Hematopoietic multipotent progenitor cell treated with erythropoietin and hydrocortisone succinate and interleukin-3 and kit ligand, for 4 days (in vitro differentiated cells): ENCODE measurements at places on chromosomes 2 and 18.

DNA sequence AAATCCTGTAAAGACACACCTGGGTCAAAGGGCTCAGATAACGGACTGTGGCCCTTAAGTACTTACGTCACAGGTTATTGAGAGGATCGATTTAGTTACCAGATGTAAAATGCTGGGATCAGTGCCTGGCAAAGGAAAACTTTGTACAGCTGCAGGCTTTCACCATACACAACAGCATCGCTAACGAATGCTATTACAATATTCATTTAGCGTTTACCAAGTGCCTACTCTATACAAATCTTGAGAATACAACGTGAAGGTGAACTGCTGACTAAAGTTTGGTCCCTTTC lies 619 bp upstream of the MSH6 start:
- DNase-seq, result no peak

- no peak for DNase-seq
These were observed 58.2 kb upstream of the PKDCC start for GRCh38 chr2:41989501-41990180.

DNA sequence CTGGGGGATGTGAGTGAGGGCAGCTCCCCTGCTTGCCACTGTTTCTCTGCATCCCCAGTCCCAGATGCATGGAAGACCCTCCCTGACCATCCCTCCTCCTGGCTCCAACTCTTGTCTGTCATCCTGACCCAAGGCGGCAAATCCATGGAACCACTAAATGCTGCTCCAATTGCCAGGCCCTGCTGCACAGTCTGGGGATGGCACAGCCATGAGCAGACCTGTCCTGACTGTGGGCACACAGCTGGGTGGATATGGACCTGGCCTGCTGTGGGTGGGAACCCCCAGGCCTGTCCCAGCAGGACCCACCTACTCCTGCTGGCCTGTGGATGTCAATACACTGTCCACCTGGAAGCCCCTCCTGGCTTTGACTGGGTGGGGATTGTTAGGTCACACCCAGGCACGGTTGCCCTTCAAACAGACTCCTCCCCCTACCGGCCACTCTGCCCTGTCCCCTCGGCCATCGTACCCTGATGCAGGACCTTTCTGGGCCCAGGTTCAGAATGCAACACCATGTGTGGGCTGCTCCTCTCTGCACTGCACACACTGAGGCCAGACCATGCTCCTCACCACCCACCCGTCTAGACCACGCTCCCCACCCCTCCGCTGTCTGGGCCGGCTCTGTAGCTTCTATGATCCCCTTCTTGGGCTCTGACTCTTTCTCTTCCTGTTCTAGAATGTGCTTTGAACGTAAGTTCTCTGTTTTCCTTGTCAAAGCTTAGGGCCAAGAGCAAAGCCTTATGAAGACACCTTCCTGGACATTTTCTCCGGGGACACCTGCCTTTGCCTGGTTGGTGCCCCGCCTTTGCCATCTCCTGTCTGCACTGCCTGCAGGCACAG lies 57.9 kb downstream of the INPP5D start:
- DNase-seq, result no peak

GRCh38 chr2:31983762-31984467 lies 26.9 kb downstream of the MEMO1 start:
- no peak for DNase-seq

GRCh38 chr2:64908406-64908805 lies 80.8 kb upstream of the SLC1A4 start:
- no peak for DNase-seq

- no peak for DNase-seq
These were observed 27.8 kb downstream of the KLHL23 start for GRCh38 chr2:169761251-169761969.

- peak; percentile 90 for DNase-seq
These were observed 48.3 kb downstream of the ZFP36L2 start for GRCh38 chr2:43178055-43178598.

DNA sequence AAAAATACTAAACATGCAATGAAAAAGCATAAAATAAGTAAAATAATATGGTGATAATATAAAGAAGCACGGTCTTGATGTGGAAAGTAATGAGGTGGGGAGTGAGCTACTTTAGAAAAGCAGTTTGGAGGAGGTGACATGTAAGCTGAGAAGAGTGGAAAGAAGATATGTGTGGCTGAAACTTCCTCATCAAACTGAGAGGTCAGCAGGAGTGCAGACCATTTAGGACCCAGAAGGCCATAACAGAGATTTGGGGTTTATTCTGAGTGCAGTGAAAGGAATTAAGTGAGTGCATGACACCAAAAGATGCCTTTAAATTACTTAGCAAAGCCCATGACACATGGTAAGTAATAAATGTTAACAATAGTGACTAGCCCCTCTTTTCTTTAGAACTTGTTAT lies 24.4 kb upstream of the TMEM182 start:
- DNase-seq, result no peak

DNA sequence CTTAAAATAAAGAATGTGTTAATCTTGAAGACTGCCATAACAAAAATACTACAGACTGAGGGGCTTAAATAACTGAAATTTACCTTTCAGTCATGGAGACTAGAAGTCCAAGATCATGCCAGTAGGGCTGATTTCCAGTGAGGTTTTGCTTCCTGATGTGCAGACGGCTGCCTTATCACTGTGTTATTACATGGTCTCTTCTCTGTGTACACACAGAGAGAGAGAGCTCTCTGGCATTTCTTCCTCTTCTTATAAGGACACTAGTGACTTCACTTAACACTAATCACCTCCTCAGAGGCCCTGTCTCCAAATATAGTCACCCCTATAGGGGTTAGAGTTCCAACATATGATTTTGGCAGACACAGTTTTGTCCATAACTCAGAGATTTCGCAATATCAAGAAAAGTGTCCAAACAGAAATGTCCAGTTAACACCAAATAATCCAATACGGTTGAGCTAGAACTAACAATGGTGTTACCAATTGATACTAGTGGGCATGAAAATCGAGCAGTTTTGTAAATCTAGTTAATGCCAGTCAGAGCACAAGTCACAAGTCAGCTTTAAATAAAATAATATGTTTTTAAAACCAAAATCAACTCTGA lies 399.8 kb downstream of the ADCYAP1 start:
- DNase-seq, result no peak

DNA sequence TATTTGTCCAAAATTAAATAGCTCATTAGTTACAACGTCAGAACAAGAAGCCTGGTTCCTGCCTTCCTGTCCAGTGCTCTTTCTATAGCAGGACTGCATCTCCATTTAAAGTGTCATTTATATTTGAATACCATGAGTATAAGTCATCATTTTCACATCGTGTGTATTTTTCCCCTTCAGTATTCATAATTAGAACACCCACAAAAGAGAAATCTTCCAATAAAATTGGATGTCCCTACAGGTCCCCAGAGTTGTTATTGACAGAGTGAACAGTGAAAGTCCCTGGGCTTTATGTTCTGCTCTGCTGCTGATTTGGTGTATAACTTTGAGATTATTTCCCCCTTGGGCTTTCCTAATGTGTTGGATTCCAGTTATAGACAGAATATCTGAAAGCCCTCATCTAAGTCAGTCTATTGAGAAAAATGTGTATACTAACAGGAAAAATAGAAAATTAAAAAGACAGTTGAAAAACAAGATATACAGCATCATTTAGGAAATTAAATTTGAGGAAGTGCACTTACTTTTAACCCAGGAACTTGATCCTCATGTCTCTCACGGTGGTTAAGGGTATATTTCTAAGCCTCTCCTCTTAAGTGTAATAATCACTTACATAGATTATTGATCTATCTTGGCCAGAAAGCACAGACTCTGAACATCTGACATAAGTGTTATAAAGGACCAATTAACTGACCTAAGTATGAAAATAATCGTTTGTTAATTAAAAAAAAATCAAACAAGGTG lies 15.2 kb upstream of the REV1 start:
- no peak for DNase-seq

DNA sequence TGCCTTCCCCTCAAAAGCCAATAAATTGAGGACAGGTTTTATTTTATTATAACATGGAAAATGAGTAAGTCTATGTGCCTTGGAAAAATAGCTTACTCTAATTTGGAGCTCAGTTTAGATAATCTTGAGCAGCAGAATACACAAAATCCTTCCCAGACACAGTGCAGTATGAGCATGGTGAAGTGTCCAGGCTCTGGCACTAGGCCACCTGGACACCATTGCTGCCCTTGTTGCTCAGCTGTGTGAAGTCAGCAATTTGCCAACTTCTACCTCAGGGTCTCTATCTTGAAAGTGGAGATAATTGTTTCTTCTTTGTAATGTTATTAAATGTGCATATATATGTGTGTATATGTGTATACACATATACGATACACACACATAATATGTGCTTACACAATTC lies 104.9 kb upstream of the CAVIN2 start:
- no peak for DNase-seq

- DNase-seq, result no peak
These were observed 378.0 kb downstream of the GRB14 start for GRCh38 chr2:164243315-164243714.

DNA sequence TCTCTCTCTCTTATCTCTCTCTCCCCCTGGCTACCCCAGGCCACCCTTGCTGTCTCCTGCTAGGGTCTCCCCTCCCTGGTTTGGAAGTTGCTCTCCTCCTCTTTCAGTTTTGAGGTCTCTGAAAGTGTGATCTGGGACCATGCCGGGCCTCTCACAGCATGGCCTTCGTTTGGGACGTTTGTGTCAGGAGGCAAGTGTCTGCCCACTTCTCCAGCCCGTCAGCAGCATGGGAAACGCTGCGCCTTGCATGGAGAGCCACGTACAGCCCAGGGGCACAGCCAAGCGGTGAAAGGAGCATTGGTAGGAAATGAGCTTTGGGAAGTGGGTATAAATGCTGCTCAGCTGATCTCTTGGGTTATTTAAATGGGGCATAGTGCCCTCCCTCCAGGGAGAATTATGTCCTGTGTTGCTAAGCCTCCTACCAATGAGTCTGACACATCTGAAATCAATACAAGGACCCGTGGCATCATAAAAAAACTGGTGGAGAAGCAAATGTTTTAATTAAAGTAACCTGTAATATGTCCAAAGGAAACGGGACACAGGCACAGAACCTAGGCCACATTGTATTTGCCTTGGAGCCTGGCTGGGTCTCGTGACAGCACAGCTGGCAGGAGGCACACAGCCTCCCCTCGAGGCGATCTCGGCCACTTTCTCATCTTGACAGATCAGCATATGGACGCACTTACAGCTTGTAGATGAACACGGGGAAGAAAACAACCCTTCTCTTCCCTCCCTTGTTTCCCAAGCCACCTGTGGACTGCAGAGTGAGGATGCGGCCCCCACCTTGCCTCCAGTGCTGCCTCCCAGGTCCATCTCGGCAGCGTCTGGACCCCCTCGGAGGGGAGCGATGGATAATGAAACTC lies 72.7 kb downstream of the SH3RF3 start:
- DNase-seq, result no peak

- DNase-seq, result no peak
These were observed 186.4 kb downstream of the TNS1 start for GRCh38 chr2:217816396-217816869.

- DNase-seq, result peak; percentile 48
These were observed 16.1 kb downstream of the CEBPZ start for GRCh38 chr2:37215250-37215649.

DNA sequence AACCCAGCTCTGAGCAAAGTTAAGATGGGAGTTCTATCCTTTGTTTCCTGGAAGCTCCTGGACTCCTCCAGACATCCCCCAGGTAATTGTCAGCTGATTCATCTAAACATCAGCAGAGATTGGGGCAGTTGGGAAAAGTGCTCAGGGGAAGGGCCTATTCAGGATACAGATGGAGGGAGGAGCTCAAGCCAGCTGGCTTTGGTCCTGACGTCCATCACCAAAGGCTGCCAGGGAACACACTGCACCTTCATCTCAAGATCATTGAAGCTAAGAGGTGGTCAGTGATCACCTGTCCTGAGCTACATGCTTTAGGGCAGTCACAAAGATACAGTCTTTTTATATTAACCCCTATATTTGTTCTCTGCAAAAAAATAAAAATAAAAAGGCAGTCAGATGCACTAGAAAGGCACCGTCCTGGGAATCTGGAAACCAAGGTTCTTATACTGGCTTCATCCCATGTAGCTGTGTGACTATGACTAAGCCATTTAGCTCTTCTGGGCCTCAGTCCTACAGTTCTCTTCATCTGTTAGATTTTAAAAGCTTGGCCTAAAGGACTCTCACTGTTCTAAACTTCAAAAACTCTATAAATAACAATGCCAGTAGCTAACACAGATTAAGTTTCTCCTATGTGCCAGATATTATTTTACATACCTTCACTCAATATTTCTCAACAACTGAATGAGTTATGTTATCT lies 446.5 kb downstream of the BCL11A start:
- no peak for DNase-seq

DNA sequence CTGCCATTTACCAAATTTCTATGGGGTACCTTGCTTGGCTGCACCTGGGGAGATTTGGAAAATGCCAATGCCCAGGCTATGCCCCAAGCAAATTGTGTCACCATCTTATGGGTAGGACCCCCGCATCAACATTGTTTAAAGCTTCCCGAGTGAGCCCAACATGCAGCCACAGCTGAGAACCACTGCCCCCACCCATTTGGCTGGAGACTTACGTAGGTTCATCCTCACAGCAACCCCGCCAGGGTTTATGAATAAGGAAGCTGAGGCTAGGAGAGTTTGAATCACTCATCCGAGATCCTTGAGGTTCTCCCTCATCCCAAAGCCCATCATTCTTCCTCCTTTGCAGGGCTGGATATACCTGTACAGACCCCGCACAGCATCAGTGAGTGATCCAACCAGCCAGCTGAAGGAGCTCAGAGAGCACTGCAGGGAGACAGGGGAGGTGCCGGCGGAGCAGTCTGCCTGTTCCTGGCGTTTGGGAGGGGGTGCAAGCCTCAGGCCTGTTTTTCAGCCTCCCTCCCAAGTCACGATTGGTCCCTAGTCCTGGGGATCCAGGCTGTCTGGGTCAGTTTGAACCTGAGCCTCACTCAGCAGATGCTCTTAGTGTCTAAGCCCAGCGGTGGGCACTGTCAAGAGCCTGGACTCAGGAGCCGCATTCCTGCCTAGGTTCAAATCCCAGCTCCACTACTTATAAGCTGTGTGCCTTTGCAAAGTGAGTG lies 164.9 kb downstream of the SMAD7 start:
- no peak for DNase-seq

GRCh38 chr2:241358470-241358869 lies 2.4 kb downstream of the FARP2 start:
- peak; percentile 55 for DNase-seq

DNA sequence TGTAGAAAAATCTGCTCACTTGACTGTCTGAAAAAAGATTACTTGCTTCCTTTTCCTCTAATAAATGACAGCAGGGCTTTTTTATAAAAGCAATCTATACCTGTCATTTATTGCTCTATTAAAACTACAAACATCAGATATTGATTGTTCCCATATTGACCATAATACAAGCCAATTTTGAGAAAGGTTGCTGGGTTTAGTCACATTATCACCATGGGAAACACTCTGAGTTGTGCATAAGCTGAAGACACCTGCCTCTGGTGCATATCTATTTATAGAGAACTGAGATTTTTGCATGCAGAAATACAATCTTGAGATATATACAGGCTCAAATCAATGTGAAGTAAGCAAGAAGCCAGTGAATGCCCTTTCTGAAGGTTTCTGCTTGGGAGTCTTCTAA lies 853.9 kb downstream of the DCC start:
- DNase-seq, result no peak

- DNase-seq, result no peak
These were observed 4.4 kb upstream of the KLHL29 start for GRCh38 chr2:23380562-23381065.

- peak; percentile 73 for DNase-seq
These were observed 108.3 kb downstream of the PIEZO2 start for GRCh38 chr18:11040823-11041656.
